Choroid plexus epithelial cell (primary cell): ENCODE measurements at places on chromosomes 13 and 19.

DNA sequence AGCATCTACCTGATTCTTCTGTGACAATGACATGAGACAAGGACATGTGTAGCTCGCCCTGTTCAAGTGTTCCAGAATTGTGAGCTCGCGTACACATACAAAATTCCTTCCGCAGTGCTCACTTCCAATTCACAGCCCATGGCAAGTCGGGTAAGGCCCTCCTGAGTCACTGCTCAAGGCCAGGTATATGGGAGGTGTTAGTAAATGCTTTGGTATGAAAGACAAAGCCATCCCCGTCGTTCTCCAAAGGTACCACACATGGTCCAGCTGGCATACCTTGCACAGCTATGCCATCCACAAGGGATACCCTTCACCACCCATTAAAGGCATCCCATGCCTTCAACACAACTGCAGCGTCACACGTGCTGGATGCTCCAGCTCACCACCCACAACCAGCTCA, 4.4 kb upstream of the ELL start:
- no peak for DNase-seq

GRCh38 chr13:19283836-19284235, 102.2 kb upstream of the TUBA3C start:
- no peak for DNase-seq

- DNase-seq: no peak
These were observed 70.6 kb upstream of the SERP2 start for GRCh38 chr13:44302940-44303575.

- DNase-seq: peak; percentile 79
These were observed 38.4 kb downstream of the ACTN4 start for GRCh38 chr19:38685666-38686529.

DNA sequence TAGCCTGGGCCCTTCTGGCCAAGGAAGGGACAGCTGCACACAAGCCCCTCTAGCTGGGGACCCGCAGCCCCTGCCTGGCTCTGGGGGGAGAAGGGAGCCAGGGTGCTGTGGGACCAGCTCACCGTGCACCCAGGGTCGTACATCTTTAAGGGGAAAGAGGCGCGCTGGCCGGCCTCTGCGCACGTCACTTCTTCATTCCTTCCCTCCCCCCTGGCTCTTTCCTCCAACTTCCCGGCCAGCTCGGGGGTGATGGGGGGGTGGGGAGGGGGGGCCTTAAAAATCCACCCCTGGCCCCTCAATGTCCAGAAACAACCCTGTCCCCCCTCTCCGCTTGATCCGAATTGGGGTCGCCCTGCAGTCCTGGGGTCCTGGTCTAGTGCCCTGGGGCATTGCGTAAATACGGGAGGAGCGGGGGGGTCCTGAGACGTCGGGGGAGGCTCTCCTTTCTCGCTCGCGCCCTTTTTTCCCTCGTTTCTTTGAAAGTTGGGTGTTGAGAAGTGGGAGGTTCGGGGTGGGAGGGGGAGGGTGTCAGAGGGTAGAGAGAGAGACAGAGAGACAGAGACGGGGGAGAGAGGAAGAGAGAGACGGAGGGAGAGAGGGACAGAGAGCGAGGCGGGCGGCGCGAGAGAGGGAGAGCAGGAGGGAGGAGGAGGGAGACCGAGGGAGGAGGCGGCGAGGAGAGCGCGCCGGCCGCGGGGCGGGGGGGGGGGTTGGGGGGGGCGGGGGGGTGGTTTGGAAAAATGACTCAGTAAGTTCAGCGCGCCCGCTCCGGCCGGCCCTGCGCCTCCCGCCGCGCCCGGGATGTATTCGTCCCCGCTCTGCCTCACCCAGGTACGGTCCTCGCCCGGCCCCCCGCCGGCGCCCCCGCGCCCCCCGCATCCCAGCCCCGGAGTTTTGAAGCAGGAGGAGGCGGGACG, at the start of gene NFIC:
Gene NFIC, plus strand, starts transcription at position 748 of the 917 bp plus-strand sequence. Its CDS starts 54 bp downstream, at position 802.
- DNase-seq: peak; percentile 89

DNA sequence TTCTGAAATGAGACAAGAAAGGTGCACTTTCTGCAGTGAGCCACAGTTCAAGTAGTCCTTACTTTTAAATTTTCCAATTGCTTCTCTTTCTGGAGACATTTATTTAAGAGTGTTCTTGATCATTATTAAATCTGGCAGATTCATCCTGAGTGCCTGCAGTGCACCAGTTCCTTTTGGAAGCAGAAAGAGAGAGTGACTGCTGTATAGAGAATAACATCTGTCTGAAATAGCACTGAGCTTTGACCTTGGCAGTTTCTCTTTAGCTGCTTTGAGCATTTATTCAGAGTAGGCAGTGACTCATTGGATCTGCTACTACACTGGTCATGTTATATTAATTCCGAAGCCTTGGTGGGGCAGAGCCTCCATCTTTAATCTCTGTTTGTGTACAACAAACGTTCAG, 1373.7 kb downstream of the PCDH9 start:
- peak; percentile 82 for DNase-seq
